Left lung (tissue), 14 donors: ENCODE measurements at places on chromosomes 11 and 22. TPM values are rescaled to one million over a fixed set of nuclear protein-coding genes. Genes with fewer than 3 reads are reported as not detected.

DNA sequence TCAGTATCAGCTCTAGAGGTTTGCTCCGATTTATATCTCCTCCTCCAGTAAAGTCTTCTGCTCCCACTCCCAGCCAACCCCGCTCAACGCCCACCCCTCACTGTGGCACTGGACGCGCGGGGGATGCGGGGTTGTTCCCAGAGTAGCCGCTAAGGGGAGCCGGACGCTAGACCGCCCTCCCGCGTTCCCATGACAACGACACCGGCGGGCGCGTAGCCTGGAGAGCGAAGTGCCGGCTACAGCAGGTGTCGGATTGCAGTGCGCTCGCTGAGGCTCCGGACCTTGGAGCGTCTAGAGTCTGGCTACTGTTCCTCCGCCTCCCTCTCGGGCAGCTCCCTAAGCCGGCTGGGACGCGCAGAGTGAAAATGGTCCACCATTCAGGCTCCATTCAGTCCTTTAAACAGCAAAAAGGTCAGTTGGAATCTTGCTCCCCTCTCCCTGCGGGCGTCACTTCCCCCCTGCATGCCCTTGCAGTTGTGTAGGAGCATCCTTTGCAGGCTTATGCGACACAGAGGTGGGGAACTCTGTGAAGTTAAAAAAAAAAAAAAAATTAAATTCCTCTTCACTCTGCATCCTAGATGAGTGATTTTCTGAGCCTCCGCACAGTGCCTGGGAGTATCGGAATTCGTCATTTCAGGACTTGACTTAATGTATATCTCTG is at the start of gene ANO3:
Gene ANO3, plus strand, starts transcription at position 220 of the 661 bp plus-strand sequence. Its CDS starts 146 bp downstream, at position 366.
- DNase-seq: peak; percentile 79

GRCh38 chr22:36334821-36335603 is 52.8 kb downstream of the MYH9 start:
- DNase-seq: no peak

GRCh38 chr11:19905280-19905853 is 192.7 kb downstream of the NAV2 start:
- no peak for DNase-seq

DNA sequence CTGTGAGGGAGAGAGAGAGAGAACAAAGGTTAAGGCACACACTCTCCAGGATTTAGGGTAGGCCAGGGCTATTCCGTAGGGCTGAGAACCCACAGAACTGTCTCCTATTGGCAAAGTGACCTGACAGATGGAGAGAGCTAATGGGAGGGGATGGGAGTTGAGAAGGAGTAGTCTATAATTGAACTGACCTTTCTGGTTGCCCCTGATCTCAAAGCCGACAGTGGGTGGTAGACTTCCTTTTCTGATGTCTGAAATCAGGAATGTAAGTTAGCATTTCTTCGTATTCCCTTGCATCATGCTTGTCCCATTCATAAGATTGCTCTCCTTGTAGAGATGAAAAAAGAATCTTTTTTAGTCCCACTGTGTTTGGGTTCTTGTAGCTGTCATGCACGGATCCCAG is 210.1 kb downstream of the NTM start:
- DNase-seq: no peak

DNA sequence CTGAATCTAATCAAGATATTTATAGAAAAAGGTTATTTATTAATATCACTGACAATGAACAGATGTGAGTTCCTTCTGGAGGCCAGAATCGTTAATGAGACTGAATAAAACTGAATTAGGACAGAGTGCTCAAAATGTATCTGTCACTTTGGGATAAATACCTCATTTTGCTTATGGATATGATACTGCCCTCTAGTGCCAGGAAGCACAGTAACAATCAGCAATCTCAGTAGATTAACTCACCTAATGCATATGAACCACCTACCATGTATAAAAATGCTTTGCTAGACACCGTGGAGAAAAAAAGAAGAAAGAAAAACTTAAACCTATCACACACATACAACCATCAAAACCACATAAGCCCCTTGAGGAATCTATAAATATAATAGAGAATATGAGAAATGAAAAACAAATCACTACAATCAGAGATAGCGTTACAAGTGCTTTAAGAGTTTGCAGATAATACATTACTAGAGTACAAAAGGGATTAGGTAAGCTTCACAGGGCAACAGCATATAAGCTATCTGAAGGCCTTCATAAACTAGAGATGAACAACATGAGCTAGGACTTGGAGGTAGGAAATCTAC is 117.4 kb downstream of the SGSM3 start:
- DNase-seq: no peak

GRCh38 chr11:15175831-15176230 is 61.1 kb downstream of the INSC start:
- peak; percentile 70 for DNase-seq

- DNase-seq: no peak
Measured at GRCh38 chr11:120055646-120056045, 82.3 kb downstream of the TRIM29 start.

DNA sequence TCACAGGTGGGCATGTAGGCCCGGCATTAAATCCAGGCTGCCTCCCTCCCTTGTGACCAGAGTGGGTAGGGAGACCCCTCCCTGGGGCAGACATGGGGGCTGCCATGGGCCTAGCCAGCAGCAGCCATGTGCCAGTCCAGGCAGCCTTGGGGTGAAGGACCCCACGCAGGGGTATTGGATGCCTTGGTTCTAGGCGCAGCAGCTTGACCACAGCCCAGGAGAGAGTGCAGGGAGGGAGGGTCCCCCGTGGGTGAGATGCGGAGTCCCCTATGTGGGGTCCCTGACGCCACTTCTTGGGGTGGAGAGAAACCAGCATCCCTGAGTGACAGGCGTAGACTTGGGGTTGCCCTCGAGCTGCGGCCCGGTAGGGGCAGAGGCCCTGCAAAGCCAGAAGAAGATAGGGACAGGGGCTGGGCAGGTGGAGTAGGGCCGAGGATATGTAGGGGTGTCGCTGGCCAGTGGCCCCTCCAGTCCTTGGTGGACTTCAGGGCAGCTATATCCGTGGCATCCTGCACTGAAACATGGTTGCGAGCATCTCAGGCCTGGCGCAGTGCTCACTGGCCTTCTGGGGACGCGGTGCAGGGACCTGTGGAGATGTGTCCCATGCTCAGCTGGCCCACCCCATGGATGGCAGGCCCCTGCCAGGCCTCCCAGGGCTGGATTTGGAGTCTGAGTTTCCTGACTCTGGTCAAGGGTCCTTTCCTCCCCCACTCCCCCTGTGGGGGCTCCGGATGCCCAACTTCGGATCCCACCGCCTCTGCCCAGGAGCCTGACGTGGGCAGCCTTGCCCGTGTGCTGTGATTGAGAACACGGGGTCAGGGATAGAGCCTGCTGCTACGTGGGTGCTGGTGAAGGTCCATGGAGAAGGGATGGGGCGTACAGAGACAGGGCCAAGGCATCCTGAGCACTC is 1179.8 kb downstream of the BRD1 start:
- DNase-seq: peak; percentile 65

DNA sequence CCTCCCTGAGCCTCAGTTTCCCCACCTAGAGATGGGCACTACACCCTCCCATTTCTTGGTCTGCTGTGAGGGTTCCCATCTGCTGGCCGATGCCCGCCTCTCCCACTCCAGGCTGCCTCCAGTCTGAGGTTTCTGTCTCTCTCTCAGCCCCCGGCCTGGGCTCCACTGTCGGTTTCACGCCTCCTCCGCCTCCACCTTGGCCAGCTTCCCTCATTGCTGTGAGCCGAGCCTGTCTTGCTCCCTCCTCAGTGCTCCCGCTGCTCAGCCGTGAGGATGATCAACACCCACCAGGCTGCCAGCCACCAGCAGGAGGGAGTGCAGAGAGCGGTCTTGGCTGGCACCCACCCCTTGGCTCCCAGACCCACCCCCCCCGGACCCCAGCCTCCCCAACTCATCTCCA is 61.0 kb downstream of the CYTH4 start:
- DNase-seq: peak; percentile 53

GRCh38 chr11:132422722-132423121 is 1052.3 kb downstream of the NTM start:
- no peak for DNase-seq

HBB gene
- polyA plus RNA-seq: 967 TPM

HTR3B gene
- 0.11 TPM for polyA plus RNA-seq

SPI1 gene
- 6.8 TPM for polyA plus RNA-seq

EIF3M gene
- 369 TPM for polyA plus RNA-seq

PARVA gene
- 93.1 TPM for polyA plus RNA-seq

SYT7 gene
- 8.4 TPM for polyA plus RNA-seq

UBQLN3 gene
- polyA plus RNA-seq: 0.06 TPM
